Body of pancreas (tissue), 4 donors: ENCODE measurements at places on chromosomes 2 and 18. TPM values are rescaled to one million over a fixed set of nuclear protein-coding genes. Genes with fewer than 3 reads are reported as not detected.

The FAM237A gene
- total RNA-seq, result not detected

The SCYGR6 gene
- not detected for total RNA-seq

The KIAA2012 gene
- not detected for total RNA-seq

The ZNF385B gene
- not detected for total RNA-seq

The IL36RN gene
- not detected for total RNA-seq

DNA sequence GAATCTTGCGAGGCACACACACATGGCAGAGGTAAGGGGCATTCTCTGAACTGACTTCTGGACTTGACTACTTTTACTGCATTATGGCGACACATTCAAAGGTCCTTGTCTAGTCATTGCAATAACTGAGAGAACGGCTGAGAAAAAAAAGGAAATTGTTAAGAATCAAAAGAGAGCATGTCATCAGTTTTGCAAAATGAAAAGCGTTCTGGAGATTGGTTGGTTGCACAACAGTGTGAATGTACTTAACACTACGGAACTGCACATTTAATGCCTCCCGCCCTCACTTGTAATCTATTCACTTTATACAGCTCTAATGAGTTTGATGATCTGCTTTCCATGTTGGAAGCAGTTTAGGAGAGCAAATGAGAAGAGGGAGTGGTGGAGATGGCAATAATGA is 68.5 kb upstream of the NFU1 start:
- no peak for DNase-seq

DNA sequence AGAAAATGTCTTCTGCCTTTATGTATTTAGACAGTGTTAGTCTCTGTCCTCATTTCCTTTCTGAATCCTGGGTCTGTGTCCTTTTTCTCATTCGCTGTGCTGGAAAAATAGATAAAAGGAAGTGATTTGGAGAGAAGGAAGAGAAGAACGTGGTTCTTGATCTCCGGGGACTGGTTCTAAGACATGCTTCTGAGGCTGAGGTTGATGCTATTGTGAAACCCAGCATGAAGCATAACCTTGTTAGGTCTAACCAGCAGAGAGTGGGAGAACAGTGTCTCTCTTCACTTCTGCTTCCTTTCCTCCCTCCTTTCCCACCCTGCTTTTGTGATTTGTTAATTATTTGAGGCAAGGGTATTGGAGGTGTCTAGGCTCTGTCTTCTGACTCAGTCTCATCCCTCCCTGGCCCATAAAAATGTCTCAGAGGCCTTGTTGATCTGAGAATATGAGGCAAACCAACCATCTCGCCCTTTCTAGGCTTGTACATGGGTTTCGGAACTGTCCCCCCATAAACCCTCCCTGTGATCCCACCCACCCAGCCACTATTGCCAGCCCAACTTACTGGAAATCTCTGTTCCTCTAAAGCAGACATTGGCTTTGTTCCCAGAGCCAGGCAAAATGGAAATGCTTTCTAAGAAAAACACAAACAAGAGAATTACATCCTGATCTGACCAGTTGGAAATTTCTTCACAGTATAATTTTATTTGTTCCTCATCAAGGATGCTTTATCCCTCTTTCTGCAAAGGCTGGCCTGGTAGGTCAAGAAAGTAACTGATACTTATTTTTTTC is 360.6 kb upstream of the TNP1 start:
- DNase-seq, result no peak

GRCh38 chr2:147345246-147345645 is 499.6 kb upstream of the ACVR2A start:
- no peak for DNase-seq

DNA sequence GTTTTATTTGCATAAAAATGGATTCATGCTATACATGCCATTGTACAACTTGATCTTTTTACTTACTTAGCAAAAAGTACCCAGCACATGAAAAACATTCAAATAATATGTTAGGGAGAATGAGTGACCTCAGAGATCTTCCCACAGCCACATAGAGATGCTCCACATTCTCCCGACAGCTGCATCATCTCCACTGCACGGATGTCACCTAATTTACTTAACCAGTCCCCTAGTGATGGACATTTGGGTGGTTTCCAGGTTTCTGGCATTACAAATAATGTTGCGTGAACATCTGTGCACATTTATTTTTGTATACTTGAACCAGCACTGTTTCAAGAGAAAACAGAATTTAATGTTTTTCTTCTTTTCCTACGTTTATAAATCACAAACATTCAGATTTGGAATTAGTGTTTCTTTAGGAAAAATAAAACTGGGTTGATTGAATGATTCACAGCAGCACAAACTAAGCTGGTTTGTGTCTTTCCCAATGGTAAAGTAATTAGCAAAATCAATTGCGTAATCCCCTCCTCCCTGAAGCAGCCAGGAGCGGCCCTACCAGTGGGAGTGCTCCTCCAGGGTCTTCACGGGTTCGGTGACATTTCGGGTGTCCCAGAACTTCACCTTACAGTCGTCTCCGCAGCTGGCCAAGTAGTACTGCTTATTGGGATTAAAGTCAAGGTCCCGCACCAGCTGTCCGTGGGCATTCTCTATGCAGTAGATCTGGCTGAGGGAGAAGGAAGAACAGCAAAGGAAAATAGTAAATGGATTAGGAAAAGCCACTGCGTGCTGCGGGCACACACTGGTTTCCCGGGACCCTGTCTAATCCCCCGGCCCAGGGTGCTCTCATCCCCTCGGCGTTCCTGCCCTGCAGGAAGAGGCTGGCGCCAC is 183.9 kb downstream of the EIPR1 start:
- DNase-seq, result no peak

- no peak for DNase-seq
Observed at GRCh38 chr2:209074711-209075110, 349.1 kb upstream of the MAP2 start.

GRCh38 chr2:176443946-176444345 is 174.7 kb downstream of the MTX2 start:
- no peak for DNase-seq

DNA sequence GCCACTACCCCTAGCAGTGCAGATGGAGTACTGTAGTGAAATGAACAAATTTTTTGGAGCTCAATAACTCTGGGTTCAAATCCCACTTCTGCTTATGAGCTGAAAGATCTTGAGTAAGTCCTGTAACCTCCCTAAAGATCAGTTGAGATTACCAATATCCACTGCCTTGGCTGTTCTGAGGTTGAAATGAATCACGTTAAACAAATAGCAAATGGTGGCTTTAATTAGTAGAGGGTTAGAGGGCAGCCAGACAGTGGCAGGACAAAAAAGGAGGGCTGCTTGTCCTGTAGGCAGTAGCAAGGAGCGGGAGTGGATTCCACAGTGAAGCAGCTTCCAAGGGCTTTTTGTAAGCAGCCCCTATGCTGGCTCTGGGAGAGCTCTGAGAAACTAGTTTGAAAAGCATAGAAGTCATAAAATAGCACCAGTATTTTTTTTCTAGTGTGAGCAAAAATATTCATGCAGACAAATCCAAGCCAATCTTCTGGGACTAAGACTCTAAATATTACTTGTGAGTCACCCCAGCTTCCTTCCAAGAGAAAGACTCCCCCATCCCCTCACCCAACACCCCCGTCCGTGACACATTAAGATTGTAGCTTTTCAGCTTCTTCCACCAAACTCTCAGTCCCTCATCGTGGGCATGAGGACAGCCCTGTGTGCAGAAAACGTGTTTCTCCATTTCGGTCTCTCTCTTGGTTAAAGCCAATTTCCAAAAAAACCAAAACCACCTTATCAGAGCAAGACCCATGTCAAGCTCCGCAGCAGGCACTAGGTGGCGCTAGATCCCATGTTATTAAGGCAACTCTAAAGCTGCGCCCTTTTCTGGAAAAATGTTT is 123.5 kb upstream of the LGALSL start:
- DNase-seq, result peak; percentile 81

DNA sequence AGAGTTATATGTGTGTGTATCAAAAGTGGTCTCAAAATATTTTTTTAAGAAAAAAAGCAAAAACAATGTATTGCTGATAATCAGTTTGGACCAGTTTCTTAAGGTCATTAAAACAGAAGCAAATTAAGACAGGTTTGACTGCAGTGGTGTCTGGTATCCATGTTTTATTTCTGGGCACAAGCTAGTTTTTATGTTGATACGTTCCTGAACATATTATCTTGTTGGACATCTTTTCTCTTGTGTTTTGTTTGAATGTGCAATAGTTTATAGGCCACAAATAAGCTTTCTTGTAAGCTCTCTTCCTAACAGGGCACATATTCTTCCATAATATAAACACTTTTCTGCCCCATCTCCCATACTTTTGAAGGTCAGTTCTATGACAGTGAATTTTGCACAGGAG is 74.6 kb upstream of the FAM117B start:
- DNase-seq, result no peak

- DNase-seq, result no peak
Observed at GRCh38 chr2:8475349-8476031, 206.4 kb upstream of the ID2 start.
